ENCODE measurements at places on chromosomes 11 and 22.

GRCh38 chr11:68783216-68783821, 32.0 kb upstream of the TESMIN start:
- no peak for DNase-seq

- DNase-seq, result no peak
These were observed 128.1 kb upstream of the LDLRAD3 start for GRCh38 chr11:35815556-35816315.

DNA sequence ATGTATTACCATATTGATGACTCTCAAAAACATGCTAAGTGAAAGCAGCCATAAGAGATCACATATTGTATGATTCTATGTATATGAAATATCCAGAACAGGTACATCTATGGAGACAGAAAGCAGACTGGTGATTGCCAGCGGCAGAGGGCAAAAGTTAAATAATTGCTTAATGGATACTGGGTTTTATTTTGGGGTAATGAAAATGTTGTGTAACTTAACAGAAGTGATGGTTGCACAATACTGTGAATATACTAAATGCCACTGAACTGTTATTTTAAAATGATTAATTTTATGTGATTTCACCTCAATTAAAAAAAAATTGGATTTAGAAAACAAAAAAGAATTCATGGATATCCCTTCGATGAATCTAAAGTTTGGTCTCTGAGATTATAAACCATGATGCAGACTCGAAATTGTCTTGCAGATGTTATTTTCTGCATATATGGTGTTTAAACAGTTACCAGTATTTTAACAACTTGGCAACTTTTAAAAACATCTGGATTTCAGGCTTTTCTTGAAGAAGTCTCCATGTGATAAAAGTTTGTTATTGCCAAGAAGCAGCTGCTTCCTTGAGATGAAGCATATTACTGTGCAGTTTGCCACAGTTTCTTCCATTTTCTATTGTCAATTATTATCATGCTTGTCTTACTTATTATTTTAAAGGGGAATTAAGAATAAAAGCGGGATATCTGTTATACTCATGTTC, 38.1 kb downstream of the LARGE2 start:
- DNase-seq, result no peak

DNA sequence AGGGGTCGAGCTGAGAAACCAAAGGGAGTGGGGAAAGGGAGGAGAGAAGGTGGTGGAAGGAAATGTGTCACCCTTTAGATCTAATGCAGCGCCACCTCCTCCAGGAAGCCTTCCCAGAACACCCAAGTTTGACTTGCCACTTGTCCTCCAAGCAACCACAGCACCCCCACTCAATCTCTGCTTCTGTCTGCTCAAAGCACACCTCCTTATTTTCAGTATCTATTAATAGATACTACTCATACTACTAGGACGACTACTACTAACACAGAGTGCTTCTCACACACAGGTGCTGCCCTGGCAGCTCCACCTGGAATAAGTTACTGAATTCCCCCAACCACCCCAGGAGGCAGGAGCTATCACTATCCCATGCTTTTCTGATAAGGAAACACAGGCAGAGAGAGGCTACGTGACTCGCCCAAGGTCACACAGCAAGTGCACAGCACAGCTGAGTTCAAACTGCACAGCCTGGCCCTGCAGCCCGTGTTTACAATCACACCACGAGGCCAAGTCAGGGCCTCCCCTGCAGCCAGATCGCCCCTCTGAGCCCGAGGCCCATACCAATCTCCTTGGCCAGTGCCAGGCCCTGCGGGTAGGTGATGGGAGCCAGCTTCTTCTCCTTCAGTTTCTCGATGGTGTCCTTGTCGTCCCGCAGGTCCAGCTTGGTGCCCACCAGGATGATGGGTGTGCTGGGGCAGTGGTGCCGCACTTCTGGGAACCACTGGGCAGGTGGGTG, 13.2 kb downstream of the RAC2 start:
- peak; percentile 64 for DNase-seq

DNA sequence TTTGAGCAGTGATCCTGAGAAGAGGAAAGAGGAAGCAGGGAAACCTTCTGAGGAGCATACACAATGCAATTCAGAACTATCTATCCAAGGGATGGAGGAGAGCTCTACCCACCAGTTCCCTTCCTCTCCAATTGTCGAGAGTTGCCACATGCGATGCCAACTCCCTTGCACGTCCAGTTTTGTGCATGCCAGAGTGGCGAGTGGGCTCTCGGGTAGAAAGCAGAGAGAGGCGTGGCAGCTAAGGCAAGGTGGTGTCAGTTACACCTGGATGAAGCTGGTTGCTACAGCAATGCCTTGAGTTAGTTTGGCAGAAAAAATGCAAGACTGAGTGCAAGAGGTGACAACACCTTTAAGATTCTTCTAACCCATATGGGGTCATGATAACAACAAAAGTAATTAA, 420.4 kb upstream of the CCDC90B start:
- DNase-seq, result no peak

- no peak for DNase-seq
These were observed 18.8 kb upstream of the DRD2 start for GRCh38 chr11:113494021-113494420.
